Smooth muscle cell of the brain vasculature (primary cell): ENCODE measurements at places on chromosomes 5 and 9.

DNA sequence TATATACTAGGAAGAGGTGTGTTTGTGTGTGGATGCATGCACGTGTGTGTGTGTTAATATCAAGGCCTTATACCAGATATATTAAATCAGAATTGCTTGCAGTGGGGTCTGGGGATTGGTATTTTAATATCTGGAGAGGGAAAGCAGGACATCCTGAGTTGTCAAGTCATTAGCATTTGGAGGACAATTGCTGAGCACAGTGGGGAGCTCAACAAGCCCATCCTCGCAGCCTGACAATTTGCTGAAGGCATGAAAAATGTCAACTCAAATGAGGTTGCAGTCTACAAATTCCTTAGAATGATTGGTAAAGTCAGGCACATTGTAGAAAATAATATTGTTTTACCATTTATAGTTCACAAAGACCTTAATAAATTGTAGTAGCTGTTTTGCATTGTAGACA, 627.4 kb downstream of the LRRC70 start:
- DNase-seq, result no peak

DNA sequence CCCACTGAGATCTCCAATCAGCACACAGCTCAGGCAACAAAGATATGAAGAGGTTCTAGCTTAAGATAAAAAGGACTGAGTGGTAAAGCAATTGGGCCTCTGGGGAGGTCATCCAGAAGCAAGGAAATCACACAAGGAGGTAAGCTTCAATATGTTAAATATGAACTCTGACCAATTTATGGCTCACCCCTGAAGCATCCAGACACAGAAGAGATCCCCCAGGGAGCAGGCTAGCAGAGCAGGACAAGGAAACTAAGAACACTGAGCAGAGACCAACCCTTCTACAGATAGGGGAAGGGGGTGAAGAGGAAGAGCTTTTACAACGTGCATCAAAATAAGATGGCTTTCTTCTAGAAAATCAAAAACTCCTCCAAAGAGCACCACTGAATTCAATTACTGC, 616.2 kb downstream of the DNAH5 start:
- DNase-seq, result no peak

DNA sequence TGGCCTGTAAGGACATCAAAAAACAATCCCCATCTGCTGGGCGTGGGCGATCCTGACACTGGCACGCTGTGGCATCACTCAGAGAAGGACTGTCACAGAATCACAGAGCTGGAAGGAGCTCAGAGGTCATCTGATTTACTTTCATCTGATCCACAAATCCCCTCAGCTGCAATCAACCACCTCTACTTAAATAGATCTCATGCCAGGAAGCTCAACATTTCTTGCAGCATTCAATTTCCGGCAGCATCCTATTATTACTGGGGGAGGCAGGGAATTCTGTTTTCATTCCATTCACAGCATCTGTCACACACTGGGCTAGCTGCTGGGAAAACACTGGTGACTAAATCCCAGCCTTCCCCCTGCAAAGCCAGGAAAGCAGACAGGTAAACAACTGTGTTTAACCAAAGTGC, 38.3 kb downstream of the RETREG1 start:
- DNase-seq, result no peak

DNA sequence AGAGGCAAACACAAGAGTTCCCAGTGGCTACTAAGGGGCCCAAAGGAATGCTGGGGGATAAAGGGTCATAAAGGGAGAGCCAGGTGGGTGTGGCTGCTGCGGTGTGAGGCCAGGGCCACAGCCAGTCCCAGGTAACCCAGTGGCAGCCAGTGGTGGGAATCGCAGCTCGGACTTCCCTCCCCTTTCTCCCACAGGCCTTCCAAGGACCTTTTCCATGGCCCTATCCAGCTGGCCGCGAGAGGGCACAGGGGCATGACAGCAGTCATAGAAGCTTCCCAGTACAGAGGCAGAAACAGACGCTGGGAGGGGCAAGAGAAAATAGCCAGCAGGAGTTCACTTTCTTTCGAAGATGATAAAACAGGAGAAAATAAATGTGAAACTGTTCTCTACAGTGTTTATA, 257.6 kb downstream of the SEMA5A start:
- DNase-seq, result no peak

GRCh38 chr9:121826711-121827110, 175.3 kb downstream of the DAB2IP start:
- DNase-seq, result no peak

DNA sequence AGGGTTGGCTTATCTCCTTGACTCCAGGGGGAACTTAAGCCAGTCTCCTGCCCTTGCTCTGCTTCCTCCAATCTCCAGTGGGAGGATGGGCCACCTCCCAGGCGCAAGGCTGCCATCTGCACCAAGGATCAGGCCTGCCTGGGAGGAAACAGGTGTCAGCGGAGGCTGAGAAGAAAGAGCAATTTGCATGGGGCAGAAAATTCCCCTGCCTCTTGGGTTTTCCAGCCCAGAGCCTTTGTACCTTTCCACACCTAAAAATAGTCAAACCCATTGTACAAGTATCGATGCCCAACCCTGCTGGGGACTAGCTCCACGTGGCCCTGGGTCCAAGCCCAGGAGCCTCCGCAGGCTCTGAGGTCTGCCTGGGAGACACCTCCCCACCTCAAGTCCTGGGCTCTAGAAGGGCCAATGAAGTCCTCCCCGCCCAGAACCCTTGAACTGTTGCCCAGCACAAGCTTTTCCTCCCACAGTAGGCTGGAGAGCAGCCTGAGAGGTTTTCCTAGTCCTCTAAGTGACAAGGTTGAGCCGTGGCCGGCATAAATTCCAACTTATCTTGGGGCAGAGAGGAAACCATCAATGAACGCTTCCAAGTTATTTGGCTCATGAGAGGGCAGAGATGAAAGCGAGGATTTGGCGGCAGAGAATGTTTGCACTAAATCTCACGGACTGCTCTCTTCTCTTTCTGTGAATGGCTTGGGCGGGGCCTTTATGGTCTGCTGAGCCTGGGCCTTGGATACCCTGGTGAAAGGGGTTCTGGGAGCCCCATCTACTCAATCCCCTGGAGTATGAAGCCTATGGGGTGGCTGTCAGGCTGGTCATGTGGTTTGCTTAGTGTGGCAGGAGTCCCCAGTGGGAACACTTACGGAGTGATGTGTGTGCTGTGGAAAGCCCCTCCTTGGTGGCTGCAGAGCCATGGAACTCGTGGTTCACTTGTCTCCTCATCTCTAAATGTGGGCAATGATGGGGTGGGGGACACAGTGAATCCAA, 15.6 kb downstream of the JADE2 start:
- no peak for DNase-seq

GRCh38 chr5:139843991-139844390, 48.4 kb downstream of the PSD2 start:
- no peak for DNase-seq

- DNase-seq, result no peak
Observed at GRCh38 chr9:73684601-73685000, 532.9 kb downstream of the ANXA1 start.

DNA sequence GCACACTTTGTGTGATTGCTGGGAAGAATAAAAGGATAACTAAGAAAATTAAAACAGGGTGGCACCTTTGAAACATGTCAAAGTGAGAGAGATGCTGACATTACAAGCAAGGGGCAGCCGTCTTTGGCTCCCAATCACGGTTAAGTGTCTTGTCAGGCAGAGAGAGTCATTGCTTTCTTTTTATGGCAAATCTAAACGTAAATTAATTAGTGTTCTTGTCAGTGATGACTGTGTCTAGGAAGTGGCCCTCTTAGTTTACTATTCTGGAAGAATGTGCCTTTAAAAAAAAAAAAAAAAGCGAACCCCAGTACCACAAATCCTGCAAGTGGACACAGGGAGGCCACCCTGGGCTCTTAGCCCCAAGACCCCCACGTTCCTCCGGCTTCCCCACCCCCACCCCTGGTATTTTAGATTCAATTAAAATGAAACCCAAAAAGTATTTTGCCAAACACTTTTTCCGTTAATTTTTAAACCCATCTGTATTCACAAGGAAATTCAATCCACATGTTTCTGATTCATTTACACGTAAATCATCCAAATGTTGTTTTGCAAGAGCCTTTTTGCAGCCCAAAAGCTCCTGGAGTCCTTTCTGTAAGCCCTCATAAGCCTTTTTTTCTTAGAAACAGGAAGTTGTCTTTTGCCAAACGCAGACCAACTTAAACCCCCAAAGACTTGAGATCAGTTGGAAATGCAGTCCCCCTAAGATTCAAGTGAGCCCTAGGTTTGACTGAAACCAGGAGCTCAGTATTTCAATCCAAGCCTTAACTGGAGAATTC, 399.3 kb downstream of the EBF1 start:
- no peak for DNase-seq

DNA sequence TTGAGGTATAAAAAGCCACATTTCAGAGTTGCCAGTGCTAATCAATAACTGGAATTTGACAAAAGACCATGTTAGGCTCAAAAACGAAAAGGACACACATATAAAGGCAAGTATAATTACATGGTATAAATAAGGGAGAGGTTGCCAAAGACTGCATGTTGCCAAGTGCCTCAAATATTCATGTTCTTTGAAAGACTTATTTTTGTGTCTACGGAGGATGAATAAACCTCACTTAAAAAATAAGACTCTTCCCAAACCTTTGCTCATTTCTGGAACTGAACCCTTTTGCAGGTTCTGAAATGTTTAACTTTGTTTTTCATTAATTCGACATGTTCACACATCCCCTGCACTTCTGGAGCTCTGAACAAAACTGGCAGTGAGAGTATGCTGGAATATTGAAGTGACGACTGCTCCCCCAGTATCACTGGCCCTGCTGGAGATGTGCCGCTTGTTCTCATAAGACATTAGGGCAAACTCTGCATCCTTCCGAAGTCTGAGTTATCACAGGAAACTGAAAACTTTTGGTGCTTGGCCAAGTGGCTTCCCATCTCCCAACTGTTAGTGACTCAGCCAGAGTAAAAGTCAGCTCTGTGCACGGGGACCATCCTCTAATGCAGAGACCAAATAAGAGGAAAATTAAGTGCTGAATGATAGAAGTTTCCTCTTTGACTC, 336.8 kb downstream of the GLIS3 start:
- peak; percentile 52 for DNase-seq

- DNase-seq, result no peak
Observed at GRCh38 chr9:4559261-4560182, 69.3 kb downstream of the SLC1A1 start.

GRCh38 chr5:117082977-117083376, 508.4 kb upstream of the SEMA6A start:
- DNase-seq, result no peak

DNA sequence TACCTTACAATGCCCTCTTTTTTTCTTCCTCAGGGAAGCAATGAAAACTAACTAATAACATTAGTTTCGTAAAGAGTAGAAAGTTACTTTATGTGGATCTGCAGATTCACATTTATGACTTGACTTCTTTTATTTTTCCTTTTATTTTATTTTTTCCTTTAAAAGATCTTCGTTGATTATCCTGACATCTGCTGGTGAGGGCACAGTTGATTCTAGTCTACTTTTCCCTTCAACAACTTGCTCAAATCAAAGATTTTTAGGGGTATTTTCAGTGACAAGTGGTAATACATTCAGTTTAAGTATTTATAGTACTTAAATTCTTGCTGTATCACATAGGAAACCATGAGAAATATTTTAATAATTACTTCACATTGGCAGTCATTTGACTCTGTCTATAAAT, 4.9 kb downstream of the EDIL3 start:
- no peak for DNase-seq

DNA sequence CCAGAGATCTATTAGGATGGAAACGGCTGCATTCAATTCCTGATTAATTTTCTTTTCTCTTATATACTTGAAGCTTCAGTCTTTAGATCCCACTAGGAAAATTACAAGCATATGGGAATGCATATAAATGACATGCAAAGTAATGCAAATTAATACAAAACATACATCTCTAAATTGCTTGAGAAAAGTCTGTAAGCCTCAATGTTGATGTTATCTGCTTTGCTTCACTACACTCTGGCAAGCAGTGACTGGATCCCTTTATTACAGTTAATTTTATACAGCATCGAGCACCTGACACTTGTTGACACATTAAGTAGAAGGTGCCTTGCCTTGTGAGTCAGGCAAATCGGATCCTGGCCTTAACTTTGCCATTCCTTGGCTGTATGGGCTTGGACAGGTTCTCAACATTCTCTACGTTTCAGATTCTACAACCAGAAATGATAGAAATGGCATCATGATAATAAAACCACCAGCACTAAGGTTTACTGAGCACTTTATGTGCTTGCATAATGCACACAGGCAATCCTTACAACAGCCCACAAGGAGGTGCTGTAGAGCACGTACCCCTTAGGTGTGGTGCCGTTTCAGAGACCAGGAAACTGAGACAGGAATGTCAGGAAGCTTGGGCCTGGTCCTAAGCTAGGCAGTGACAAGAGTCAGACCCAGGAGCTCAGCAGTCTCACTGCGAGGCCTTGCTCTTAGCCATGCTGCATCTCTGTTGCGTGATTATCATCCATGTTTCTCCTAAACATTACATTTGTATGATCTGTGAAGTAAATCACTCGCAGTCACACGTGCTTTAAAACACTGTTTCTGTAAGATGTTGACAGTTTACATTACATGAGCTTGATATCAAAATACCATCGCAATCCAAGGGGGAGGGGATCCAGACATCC, 2.7 kb downstream of the GCNT4 start:
- DNase-seq, result no peak

DNA sequence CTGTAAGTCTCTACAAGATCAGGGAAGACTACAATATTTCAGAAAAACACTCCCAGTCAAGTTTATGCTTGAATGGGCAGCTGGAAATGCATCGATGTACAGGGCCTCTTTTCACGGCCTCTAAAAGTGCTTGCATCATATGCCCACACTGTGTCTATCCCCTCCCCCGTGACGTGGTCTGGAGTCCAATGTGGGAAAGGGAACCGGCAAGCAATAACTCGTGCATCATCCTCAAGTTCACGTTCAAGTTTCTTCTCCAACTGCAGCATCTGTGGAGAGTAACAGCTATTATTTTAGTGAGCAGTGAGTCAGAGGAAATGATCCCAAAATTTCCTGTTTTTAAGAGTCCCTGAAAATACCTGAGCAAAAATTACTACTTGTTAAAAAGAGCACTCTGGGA, 22.3 kb downstream of the ATPSCKMT start:
- DNase-seq, result no peak

- DNase-seq, result no peak
Observed at GRCh38 chr5:125829349-125829748, 593.9 kb upstream of the GRAMD2B start.

- DNase-seq, result no peak
Observed at GRCh38 chr9:227860-228259, 13.2 kb downstream of the DOCK8 start.

DNA sequence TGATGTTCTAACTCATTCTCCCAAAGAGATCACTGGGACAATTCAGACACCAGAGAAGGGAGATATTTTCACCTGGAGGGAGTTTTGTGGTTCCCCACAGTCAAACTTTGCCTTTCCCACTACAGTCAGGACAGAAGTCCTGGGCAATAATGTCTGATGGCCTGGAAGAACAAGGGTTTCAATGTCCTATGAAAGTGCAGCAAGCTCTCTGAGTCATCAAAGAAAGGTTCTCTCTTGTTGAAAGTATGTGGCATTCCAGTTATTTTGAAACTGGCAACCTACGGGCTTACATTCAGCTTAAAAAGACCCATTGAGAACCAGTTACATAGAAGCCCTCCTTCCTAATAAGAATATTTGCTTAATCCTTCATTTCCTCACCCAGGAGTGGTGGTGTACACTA, 103.9 kb downstream of the INSYN2B start:
- DNase-seq, result no peak

GRCh38 chr9:101849102-101849707, 110.8 kb upstream of the GRIN3A start:
- DNase-seq, result no peak
